CD4-positive, alpha-beta T cell treated with Interleukin-15 for 4 hours (primary cell): ENCODE measurements at places on chromosomes 13 and 19.

GRCh38 chr13:58500938-58501337 lies 869.4 kb downstream of the PCDH17 start:
- no peak for DNase-seq

- DNase-seq = no peak
These were observed 113.2 kb downstream of the STARD13 start for GRCh38 chr13:33172400-33172799.

GRCh38 chr13:83666141-83666540 lies 216.1 kb downstream of the SLITRK1 start:
- DNase-seq = no peak

DNA sequence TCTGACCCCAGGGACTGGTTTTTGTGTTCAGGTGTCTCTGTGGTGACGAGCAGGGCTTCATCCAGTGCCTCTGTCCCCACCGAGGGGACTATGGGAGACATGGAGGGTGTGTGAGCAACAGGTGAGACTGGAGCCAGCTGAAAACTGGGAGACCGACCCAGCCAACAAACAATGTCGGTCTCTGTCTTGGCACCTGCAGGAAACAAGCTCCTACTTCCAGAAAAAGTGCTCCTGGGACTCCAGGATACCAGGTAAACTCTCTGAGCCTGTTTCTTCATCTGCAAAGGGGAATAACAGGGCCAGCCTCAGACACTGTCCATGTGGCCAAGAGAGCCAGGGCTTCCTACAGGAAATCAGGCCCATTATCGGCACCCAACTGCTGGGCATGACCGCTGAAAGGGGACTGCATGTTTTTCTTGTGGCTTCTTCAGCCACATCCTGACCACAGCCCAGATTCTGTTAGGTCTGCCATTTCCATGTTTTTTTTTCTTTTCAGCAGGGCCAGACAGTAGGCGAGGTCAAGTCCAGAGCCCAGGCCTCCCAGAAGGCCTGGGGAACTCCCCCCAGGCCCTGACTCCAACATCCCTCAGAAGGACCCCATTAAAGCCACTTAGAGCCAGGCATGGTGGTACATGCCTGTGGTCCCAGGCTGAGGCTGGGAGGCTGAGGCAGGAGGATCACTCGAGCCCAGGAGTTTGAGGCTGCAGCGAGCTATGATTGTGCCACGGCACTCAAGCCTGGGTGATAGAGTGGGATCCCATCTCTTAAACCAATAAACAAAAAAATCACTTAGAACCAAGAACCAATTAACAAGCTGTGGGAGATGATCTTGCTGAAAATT lies 836 bp upstream of the BST2 start:
- no peak for DNase-seq

DNA sequence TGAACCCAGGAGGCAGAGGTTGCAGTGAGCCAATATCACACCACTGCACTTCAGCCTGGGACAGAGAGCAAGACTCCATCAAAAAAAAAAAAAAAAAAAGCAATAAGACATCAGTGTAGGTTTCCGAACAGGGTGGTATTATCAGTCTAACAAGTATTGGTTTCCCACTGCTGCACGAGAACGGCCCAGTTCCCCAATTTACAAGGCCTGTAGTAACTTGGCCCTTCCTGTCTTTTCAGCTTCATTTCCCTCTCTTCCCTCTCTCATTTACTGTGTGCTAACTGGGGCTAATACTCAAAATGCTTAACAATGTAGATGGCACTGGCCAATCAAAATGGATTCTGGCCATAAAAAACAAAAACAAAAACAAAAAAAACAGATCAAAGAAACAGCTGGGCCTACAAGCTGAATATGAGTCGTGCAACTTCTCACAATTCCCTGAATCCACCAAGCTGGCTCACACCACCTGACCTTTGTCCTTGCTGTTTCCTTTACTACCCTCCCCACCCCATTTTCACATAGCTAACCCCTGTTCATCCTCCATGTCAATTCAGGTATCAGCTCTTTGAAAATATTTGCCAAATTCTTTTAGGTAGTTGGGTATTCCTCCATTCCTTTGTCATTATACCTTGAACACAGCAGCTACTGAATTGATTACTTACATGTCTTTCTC lies 2.4 kb downstream of the TEX101 start:
- DNase-seq = no peak

DNA sequence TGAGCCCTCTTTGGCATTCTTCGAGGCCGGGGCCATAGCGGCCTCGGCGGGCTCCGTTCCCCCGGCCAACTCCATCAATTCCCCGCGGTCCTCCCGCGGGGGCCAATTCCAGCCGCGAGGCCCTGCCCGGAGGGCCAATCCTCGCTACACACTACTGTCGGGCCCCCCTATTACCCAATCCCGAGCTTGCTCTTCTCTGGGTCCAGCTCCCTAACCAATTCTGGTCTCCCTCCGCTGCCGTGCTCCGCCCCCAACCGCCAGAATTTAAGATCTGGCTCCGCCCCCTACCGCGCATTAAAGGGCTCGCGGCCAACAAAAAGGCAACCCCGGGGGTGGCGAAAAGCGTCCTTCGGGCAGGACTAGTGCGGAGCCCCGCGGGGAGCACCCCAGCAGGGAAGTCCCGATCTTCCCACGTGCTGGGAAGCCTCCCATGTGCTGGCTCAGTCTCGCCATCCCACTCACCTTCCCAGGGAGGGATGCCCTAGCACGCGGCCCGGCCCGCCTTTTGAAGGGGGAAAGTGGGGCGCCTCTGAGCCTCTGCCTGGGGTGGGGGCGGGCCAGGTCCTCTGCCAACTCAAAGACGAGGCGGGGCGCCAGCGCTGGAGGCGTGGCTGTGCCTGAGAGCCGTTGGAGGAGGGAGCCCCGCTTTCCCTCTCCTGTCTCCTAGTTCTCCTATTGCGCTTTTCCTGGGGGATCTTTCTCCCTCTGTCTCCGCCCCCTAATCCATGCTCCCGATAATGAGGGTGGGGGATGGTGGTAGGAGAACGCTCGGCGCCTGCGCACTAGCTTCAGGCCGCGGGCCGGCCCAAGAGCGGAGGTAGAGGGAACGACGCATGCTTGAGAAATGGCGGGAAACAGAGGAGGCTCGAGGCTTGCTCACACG lies 3.5 kb downstream of the LIPE start:
- peak; percentile 94 for DNase-seq

GRCh38 chr13:52846567-52847321 lies 1.7 kb downstream of the PCDH8 start:
- DNase-seq = no peak

DNA sequence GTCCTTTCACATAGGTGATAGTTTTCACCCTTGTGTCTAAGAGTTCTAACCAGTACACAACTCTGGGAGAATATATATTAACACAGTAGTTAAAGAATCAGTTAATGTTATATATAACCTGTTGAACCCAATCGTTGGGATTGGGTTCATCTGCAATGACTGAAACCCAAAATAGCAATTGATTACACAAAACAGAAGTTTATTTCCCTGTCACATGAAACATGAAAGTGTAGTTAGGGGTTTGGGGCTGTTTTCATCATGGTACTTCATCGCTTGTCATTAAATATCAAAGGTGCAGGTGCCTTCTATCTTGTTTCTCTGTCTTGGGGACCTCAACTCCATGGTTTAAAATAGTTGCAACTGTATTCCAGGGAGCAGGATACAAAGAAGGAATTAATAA lies 106.6 kb downstream of the TBC1D4 start:
- DNase-seq = no peak

DNA sequence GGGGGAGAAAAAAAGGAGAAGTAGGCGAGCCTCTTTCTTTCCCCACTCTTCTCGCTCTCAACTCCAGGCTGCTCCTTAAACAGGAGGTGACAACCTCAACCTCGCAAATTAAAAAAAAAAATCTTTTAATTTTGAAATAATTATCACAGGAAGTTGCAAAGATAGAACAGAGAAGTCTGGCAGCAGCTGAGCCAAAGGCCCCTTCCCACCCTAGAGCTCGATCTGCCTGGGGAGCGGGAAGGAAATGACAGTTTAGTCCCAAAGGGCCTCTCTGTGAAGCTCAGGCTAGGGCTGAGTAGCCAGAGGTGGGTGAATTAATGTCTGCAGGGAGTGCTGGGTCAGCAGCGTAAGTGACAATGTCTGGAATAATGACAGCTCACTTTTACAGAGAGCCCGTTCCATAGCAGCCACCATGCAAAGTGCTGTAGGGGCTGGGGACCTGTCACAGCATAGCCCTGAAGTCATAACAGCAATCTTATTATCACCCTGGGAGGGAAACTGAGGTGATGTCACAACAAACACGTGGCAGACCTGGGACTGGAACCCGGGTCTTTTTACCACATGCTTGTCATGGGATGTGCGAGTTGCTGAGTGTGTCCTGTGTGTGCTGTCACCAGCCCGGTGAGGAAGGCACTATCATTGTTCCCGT lies 8.8 kb upstream of the CD22 start:
- no peak for DNase-seq

- peak; percentile 98 for DNase-seq
These were observed 770 bp upstream of the KMT2B start for GRCh38 chr19:35716801-35717664.

GRCh38 chr19:19257137-19257536 lies 16.0 kb downstream of the TM6SF2 start:
- no peak for DNase-seq

DNA sequence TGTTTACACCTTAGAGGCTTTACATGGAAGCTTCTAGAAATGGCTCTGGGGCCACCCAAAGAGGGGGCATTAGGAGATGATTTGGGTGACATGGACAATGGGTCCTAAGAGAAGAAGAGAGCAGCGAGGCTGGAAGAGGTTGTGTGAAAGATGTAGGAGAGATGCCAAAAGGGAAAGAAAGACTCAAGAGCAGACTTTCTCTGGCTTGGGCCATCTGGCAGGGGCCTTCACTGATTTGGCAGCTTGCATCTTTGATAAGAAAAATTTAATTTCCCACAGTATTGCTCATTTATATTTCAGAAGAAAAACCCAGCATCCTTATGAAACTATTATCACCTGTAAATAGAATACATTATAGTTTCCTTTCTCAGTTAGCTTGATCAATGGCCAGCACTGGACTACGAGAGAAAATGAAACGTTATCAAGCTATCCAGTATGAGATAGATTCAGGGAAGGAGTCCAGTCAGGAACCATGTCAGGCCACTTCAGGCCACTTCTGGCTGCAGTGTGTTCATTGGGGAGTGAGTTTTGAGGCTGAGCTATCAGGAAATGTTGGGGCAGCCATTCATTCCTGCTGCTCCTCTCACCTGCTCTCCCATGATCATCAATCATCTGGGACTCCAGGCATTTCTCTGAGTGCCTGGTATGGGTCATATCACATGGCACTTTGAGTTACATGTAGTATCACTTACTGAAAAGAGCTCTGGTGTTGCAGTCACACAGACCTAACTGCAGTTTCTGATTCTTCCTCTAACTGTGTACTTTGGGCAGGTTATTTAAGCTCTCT lies 10.3 kb downstream of the SCEL start:
- DNase-seq = no peak

- no peak for DNase-seq
These were observed 33.9 kb upstream of the MBNL2 start for GRCh38 chr13:97188207-97188606.

DNA sequence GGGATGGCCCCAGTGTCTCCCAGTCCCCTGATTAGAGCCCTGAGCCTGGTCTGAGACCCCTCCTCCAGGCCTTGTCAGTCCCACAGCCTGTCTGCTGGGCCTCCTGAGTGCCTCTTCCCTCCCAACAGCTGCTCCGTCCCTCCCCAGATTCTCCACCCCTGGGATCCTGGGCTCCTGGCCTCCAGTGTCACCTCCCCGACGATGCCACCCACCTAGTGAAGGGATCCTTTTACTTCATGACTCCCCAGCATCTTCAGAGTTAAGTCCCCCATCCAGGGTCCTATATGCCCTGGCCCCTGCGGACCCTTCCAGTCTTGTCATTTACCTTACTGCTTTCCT lies 4.4 kb upstream of the PRX start:
- DNase-seq = no peak

DNA sequence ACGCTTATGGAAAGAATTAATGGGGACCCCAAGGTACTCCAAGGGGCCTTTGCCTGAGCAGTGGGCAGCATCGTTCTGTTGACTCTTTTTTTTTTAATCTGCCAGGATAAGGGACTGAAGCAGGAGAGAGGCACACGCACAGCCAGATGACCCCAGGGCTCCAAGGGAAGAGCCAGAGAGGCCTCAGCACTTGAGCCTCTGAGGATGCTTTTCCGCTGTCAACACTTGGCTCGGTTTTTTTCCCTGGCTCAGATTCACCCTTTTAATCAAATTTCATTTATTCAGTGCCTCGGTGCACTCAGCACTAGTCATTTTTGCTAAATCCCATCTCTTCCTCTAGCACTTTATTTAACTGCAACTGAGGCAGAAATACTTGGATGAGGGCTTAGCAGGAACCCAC lies 226.3 kb downstream of the FGF9 start:
- DNase-seq = no peak

DNA sequence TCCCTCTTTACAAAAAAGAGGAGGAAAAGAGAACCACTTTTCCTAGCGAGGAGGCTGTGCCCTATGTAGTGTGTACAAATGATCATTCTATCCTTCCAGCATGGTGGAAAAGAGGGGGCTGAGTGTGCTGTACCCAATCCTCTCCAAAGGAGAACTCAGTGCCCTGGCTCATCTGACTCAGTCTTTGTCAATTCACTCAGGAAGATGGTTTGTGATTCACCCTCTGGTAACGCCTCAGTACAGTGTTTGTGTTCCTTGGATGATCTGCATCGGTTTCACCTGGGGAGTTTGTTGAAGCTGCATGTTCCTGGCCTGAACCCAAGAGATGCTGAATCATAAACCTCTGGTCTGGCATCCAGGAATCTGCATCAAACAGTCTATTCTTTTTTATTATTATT lies 18.3 kb upstream of the ENOX1 start:
- no peak for DNase-seq
